ENCODE measurements at places on chromosomes 7 and 10.

GRCh38 chr7:131454498-131454897 lies 101.9 kb downstream of the PODXL start:
- DNase-seq = no peak

- no peak for DNase-seq
These were observed 10.1 kb upstream of the TMEM26 start for GRCh38 chr10:61463035-61463909.

DNA sequence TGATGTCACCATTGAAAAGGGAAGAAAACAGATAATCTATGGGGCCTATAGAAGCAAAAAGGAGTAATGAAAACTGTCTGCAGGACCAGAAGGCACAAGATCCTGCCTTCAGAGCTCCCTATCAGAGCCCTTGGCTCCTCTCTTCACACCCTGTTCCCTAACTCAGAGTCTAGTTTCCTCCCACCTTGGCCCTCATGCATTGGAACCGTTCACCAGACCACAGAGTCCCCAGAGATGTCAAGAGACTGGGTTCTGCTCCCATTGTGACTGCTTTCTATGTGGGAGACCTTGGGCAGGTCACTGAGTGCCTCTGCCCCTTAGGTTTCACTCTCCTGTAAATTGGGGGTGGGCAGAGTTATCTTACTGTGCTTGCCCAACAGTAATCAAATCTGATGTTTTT lies 80.1 kb upstream of the RPA3 start:
- no peak for DNase-seq

DNA sequence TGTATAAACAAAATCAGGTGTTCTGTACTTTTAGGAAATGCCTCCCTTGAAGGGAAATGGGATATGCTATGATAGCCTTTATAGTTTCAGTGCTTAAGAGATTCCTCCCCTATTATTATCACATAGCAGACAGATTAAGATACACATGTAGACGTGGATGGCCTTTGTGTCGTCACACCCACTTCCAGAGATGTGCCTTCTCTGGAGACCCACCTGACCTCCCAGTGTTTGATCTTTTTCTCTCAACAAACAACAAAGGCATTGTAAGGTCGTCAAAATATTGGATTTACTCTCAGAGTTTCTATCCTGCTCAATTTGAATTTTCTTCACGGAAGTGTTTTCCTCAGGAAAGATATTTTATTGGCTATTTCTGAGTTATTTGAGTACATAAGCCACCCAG lies 25.7 kb upstream of the C1GALT1 start:
- no peak for DNase-seq

- no peak for DNase-seq
These were observed 380.0 kb downstream of the REEP3 start for GRCh38 chr10:63901228-63901627.

DNA sequence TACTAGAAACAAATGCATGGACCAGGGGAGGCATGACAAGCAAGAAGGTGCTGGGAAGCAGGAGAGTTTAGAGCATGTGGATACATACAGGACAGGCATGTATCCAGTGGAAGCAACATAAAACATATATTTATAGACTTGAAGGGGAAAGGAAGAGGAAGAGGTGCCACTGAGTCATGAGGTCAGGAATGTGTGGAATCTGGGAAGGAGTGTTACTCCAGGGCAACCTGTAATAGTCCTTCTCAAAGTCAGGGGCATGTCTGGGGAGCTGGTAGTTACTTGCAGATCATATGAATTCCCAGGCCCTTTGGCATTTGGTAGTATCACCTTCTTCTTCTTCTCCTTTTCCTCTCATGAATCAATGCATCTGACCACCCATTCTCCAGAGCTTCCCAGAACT lies 246.6 kb downstream of the XPNPEP1 start:
- no peak for DNase-seq

DNA sequence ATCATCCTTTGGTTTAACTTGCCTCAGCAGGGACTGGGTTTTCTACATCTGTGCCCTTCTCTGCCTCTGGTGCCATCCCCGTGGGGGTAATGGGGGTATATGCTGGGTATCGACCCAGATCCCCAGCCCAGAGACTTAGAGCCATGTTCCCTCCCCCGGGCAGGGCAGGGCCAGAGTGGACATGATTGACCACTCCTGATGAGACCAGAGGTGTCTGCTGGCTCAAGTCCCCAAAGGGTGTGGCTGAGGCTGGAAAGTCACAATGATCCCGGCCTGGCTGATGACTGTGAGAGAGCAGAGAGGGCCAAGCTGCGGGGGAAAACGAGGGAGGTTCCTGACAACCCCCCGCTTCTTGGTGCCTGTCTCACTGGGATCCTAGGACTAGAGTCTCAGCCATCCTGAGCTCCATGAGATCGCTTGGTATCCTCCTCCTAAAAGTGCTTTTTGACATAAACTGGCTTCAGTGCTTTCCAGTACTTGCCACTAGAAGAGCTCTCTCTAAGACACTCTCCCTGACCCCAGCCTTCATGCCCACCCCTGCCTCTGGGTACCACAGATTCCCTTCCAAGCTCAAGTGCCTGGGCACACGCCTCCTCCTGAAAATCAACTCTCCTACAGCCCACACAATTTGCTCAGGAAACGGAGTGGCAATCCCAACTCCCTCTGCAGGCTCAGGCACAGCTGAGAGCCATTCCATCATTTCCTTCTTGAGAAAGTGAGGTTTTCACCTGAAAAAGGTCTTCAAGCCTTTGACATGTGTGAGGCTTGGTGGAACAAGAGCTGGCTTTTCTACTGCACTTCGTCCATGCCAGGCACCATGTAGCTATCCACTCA lies 33.9 kb downstream of the DRGX start:
- DNase-seq = no peak

- DNase-seq = no peak
These were observed 7.1 kb downstream of the CPED1 start for GRCh38 chr7:120995654-120996053.

GRCh38 chr7:108497082-108497725 lies 28.7 kb downstream of the PNPLA8 start:
- no peak for DNase-seq

DNA sequence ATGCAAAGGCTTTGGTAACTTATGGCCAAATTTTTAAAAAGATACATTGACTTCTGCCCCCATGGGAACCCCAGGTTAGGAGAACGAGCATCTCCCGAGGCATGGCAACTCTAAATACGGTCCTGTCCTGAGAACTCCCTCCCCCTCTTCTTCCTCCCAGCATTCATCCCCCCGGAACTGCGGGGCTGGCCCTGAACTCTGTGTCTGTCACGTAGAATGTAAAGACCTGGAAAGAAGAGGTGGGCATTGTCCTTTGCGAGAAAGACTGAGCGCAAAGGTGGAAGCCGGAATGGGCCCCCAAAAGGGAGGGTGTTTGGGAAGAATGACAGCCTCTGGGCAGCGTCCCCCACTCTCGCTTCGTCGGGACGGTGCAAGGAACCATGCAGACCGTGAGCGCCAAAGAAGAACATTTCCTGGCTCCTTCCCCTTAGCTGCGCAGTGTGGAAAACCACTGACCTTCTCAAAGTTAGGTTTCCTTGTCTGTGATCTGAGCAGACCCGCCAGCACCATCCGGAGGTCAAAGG lies 21.0 kb downstream of the SHH start:
- no peak for DNase-seq

- no peak for DNase-seq
These were observed 27.4 kb upstream of the HSPA12A start for GRCh38 chr10:116769791-116770190.

DNA sequence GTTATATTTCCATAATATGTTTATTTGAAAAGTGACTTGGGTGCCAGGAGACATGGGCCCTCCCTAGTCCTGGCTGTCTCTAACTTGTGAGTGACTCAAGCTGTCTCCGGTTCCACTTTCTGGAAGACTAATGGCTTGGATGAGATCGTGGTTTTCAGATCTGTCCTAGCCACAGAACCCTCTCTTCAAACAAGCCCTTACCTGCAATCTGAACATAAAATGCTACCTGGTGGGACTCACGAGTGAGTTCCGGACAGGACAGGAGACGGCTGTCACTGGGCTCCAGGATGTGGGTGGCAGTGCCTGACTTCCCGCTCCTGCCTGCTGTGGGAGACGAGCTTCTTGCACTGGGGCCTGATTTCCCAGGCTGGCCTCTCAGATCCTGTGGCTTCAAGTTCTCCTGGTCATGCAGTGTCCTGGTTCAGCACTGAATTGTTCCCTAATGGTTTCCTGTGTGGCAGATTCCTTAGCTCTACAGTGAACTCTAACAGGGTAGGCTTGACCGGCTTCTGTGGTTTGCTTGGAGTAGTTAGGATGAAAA lies 26.0 kb upstream of the PFKFB3 start:
- DNase-seq = no peak

GRCh38 chr7:151327659-151328058 lies 14.0 kb upstream of the NUB1 start:
- DNase-seq = no peak

Data from stimulated activated CD4-positive, alpha-beta T cell treated with anti-CD3 and anti-CD28 coated beads, Interleukin-15, amount 100 ng/mL, for 1 hour (primary cell).